ENCODE measurements at places on chromosomes 5 and 9.

DNA sequence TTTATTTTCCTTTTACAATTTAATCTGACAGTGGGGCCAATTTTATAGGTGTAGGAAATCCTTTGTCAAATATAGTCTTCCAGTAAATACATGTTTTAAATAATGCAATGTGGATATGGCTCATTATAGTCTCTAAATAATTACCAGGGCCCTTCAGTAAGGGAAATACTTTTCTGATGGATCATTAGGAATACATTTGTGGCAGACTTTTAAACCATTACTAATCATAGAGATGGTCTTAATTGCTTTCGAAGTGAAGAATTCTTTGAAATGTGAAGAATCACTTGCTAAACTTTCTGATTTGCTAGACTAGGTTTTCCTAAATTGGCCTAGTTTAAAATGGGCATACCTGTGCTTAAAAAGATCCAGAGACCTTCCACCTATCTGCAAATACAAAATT, 105.6 kb upstream of the ELL2 start:
- no peak for DNase-seq

- DNase-seq = no peak
These were observed 15.1 kb downstream of the MAPKAP1 start for GRCh38 chr9:125691869-125692268.

GRCh38 chr5:68730220-68730978, 363.4 kb upstream of the SLC30A5 start:
- DNase-seq = no peak

DNA sequence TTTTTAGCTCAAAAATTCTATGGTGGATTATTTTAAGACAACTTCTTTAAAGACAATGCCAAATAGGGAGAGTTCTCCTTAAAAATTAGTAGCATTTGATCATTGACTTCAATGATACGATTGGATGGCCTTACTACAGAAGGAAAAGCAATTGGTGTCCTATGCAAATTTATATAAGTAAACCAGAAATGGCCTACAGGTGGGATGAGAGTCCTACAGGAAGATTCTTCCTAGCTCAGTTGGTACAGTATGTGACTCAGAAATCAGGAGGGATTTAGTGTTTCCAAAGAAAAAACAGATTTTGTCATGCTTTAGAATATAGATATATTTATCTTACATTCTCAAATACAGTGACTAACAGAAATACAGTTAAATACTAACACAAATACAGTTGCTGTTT, 6.5 kb downstream of the ANKRA2 start:
- DNase-seq = no peak

GRCh38 chr5:157961176-157961575, 102.2 kb upstream of the CLINT1 start:
- no peak for DNase-seq

DNA sequence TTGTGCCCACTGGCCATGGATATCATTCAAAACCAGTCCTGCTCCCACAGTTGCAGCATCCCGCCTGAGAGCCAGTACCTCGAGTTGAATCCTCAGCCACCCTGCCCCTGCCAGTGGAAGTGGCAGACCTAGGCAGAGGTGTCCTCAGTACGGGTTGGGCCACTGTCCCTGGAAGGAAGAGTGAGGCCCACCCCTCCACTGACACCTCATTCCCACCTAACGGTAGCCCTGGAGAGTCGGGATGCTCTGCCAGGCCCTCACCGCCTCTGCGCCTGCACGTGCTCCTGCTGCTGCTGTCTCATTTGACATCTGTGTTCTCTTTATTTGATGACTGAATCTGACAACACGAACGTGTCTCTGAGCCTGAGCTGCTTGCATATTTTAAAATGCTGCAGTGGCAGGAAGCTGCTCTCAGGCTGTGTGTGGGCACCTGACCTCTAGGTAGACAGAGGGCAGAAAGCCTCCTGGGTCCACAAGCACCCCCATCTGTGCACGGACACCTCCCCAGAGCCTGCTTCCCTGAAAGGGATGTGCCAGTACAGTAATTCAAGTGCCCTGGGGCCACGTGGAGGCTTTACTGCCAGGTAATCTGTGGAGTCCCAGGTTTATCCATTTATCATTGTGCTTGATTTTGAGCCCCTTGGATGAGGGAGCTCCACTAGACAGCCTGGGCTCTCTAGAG, 194.7 kb downstream of the CACNA1B start:
- DNase-seq = no peak

- no peak for DNase-seq
These were observed 38.6 kb upstream of the OLFM1 start for GRCh38 chr9:135048758-135049444.

GRCh38 chr9:114002986-114003350, 75.1 kb downstream of the AMBP start:
- no peak for DNase-seq

- no peak for DNase-seq
These were observed 14.4 kb downstream of the GLDC start for GRCh38 chr9:6631207-6631512.

GRCh38 chr5:137105351-137106035, 393.6 kb downstream of the SPOCK1 start:
- DNase-seq = no peak

- no peak for DNase-seq
These were observed 169.4 kb downstream of the CD180 start for GRCh38 chr5:67027171-67027570.

DNA sequence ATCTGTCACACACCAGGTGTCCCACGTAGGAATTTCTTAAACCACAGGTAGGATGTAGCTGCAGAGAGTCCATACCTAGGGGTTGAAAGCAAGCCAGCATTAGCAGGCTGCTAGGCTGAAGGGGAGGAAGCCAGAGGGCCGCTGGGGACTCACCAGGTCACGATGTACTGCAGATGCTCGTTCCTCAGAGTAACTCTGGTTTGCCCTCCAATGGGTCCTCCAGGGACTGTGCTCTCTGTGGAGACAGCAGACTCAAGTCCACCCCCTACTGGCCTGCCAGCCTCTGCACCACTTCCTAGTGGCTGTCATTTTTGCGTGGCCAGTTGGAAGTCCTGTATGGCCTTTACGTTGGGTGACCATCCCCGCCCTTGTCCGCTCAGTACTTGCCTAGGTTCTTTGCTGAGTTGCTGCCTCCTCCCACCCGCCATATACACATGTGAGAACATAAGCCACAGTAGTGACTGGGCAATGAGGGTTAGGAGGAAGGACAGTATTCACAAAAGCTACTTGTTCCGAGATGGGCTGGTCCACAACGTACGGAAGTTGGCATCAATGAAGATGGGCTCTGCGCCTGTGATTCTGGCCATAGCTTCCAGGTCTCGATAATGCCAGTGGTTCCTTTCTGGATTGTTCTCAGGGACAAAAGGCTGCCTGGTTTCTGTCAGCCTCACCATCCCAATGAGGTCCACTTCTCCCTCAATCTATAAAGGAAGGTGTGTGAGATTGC, 4.1 kb downstream of the RPL7A start:
- peak; percentile 83 for DNase-seq

DNA sequence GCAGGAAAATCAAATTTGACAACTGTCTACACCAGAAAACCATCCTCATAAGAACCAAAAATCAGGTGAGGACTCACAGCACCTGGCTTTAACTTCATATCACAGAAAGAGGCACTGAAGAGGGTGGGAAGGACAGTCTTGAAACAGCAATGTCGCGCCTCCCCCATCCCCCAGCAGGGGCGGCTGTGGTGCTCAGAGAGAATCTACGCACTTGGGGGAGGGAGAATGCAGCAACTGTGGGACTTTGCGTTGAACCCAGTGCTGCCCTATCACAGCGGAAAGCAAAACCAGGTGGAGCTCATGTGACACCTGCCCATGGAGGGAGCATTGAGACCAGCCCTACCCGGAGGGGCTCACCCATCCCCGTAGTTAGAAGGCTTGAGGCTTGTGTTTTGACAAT, 191.8 kb downstream of the MSX2 start:
- no peak for DNase-seq

DNA sequence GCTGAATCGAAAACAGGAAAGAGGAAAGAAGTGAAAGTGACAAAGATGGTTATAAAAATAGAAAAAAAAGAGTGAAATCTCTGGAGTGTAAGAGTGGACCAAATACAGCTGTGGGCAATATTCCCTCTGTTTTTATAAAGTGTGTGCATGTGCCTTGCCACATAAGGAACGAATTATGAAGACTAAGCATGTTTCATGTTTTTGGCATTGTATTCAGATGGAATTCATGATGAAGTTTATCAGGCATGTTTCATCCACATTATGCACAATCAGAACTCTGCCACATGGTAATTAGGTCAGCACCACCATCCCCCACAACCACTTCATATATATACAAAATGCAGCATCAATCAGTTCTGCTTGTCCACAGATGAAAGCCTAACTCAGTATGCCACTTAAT, 348.0 kb downstream of the ZNF608 start:
- no peak for DNase-seq

- DNase-seq = no peak
These were observed 16.5 kb upstream of the ADRB2 start for GRCh38 chr5:148809781-148810524.

- DNase-seq = no peak
These were observed 27.0 kb upstream of the FRRS1L start for GRCh38 chr9:109193974-109194556.

GRCh38 chr5:67038817-67039603, 157.6 kb downstream of the CD180 start:
- no peak for DNase-seq

DNA sequence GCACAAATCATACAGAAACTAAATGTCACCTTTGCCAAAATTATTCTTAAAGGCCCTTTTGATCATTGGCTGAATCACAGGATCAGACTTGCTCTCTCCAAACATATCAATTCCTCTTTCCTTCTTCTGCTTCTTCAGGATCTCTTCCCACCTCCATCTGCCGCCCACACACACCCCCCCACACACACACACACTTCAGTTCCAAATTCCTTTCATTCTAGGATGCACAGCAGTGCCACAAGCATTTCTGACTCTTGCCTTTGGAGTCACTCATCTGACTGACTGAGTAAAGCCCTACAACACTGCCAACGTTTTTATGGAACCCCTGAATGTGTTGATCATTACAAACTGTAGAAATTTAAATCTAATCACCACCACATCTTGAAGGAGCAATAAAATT, 22.9 kb downstream of the DNAH5 start:
- DNase-seq = no peak

- DNase-seq = no peak
These were observed 712.1 kb downstream of the CDH9 start for GRCh38 chr5:26326153-26326759.

DNA sequence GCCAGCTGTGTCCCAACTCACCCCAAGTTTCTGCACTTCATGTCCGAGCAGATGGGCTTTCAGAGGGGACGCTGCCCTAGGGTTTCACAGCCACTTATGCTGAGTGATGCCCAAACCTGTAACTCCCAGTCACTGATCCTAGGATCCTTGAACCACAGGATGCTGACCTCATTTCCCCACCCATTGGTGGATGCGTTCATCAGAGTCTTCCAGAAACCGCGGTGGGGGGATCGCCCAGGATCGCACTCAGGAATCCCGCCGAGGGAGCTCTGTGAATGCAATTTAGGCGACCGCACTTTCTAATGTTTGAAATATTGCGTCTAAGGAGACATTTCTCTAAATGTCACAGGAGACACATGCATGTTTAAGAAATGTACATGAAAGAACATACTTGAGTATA, 212.3 kb upstream of the IRX4 start:
- DNase-seq = no peak

DNA sequence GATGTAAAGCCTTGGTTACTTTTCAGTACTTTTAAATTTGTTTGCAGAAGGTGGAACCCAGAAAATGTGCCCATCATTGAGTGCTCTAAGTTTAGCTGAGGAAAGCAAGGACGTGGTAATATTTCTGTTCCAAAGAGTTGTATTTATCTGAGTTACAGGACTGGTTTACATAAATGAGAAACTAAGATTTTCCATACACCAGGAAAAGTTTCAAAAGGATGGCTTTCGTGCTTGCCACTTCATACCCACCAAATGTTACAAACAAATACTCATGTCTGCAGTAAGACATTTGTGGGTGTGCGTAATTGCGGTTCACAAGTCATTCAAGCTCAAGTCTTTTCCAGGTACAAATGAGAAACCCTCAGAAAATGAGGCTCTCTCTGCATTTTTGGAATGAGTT, 68.1 kb downstream of the CWC27 start:
- no peak for DNase-seq

GRCh38 chr5:146745931-146746577, 132.5 kb downstream of the PPP2R2B start:
- DNase-seq = no peak

- no peak for DNase-seq
These were observed 372.4 kb downstream of the SEMA5A start for GRCh38 chr5:9173281-9174048.

GRCh38 chr9:106878934-106879333, 16.0 kb downstream of the ZNF462 start:
- DNase-seq = peak; percentile 16

- no peak for DNase-seq
These were observed 143.8 kb upstream of the KLF4 start for GRCh38 chr9:107633406-107633805.

All from GM12865 (cell line).